ENCODE measurements at places on chromosomes 2 and 18. TPM values are rescaled to one million over a fixed set of nuclear protein-coding genes. Genes with fewer than 3 reads are reported as not detected.

GRCh38 chr2:237919593-237919992 lies 47.2 kb upstream of the UBE2F start:
- DNase-seq = no peak

The TUBB8B gene
- not detected for total RNA-seq

- DNase-seq = no peak
Observed at GRCh38 chr2:65291216-65292105, 63.8 kb downstream of the ACTR2 start.

DNA sequence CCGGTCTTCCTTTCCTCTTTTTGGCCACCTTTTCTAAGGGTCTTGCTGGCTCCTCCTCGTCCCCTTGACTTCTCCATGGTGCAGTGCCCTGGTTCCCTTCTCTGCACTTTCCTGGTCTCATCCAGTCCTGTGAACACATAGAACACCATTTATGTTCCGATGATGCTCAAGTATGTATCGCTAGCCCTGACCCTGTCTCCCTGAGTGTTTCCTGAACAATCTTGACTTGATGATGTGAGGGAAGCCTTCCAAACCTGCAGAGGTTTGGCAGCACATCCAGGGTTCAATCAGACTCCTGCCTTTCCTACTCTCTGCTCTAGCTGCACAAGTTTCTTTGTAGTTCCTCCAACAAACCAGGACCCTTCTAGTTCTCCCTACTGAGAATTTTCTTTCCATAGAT lies 132.1 kb downstream of the RGPD3 start:
- no peak for DNase-seq

GRCh38 chr2:66481100-66481549 lies 46.2 kb downstream of the MEIS1 start:
- no peak for DNase-seq

The SMIM21 gene
- not detected for total RNA-seq

DNA sequence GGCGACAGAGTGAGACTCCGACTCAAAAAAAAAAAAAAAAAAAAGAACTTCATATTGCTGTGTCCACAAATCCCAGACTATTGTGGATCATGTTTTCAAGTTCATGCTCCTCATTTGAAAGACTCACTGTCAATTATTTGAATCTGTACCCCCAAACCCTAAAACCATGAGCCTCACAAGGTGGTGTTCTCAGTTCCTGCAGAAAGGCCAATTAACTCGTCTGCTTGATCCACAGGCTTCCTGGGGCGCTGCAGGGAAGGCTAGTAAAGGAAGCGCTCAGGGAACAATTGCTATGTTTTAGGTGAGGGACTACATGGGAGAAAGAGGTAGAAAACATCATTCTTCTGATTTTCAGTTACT lies 396.8 kb upstream of the NETO1 start:
- no peak for DNase-seq

GRCh38 chr18:46570134-46570533 lies 86.9 kb downstream of the LOXHD1 start:
- no peak for DNase-seq

DNA sequence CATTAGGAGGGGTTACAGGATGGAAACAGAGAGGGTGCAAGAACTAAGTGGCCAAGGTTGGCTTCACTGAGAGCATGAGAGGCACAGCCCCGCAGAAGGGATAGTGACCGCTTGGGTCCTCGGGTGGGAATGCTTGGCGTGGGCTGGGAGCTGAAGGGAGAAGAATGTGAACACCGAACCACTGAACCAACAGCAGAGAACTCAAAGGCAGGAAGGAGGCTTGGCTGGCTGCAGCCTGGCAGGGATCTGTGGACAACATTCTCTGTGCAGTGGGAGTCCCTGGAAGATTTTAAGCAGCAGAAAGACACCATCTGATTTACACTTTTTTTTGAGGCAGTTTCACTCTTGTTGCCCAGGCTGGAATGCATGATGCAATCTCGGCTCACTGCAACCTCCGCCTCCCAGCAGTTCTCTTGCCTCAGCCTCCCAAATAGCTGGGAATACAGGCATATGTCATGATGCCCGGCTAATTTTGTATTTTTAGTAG lies 33.9 kb downstream of the SOWAHC start:
- DNase-seq = no peak

All from activated naive CD4-positive, alpha-beta T cell treated with anti-CD3 and anti-CD28 coated beads for 36 hours (primary cell).